ENCODE measurements at places on chromosomes 7 and 10.

DNA sequence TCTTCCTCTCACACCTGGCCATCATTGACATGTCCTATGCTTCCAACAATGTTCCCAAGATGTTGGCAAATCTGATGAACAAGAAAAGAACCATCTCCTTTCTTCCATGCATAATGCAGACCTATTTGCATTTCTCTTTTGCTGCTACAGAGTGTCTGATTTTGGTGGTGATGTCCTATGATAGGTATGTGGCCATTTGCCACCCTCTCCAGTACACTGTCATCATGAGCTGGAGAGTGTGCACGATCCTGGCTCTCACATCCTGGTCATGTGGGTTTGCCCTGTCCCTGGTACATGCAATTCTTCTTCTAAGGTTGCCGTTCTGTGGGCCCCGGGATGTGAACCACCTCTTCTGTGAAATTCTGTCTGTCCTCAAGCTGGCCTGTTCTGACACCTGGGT is 19.2 kb downstream of the OR2A14 start:
- no peak for DNase-seq

GRCh38 chr7:38335128-38335491 is 61.7 kb upstream of the TARP start:
- peak; percentile 26 for DNase-seq

DNA sequence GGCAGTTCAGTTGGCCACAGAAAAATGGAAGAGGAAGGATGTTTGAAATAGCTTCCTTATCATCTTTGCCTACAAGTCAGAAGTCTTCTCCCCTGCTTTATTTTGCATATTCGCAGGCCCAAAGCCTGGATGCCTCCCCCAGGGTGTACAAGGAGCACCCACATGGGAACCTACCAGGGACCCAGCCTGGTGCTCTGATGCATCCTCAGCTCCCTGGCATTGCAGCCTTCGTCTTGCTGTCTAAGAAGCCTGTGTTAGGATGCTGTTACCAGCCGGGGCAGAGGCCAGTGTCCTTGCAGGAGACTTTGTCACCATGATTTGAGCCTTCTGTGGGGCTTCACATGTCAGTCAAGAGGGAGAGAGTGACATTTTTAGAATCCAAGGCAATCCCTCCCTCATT is 27.0 kb upstream of the GPR26 start:
- no peak for DNase-seq

DNA sequence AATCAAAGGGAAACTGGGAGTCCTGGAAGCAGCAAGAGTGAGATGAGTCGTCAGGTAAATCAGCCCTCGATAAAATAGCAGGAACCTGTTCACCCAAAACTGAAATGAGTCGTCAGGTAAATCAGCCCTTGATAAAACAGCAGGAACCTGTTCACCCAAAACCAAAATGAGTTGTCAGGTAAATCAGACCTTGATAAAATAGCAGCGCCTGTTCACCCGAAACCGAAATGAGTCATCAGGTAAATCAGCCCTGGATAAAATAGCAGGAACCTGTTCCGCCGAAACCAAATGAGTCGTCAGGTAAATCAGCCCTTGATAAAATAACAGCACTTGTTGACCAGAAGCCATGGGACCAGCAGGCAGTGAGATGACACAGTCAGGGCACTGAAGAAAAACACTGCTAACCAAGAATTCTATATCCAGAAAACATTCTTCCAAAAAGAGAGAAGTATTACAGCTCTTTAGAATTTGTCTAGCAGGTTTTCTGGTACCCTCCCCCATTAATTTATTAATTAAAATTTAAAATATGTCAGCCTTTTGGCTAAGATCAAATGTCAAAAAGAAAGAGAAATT is 3.4 kb upstream of the CYP2E1 start:
- DNase-seq: no peak

GRCh38 chr10:45374350-45375052 is 485 bp downstream of the ALOX5 start:
- DNase-seq: no peak

- no peak for DNase-seq
Observed at GRCh38 chr10:77185696-77186095, 451.9 kb downstream of the KCNMA1 start.

- no peak for DNase-seq
Observed at GRCh38 chr7:149692056-149692455, 81.3 kb downstream of the ZNF467 start.

DNA sequence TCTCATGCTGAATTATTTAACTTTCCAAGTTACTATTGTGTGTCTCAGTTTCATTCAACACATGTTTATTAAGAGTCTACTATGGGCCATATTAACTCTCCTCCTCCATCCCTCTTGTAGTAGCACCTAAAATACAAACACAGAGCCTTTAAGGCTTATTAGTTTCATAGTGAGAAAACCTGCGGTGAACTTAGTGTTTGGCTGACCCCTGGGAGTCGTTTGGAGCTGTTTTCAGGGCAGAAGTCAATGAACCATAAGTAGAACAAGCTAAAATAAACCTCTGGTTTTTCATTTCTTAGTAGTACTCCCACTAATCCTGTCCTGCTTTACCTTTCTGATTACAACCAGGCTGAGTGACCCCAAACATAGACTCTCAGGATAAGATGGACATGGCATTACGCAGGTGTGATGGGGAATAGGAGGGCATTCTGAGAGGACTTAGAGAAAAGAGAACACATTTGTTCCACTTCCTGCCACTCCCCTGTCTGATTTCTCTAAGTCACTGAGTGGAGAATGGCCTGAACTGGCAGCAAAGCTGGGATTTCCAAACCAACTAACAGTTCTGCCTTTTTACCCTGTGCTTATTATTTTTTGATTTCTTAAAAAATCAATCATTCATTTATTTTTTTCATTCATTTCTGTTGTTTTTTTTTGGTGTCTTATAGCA is 74.5 kb downstream of the LRMDA start:
- no peak for DNase-seq

GRCh38 chr7:150404172-150404804 is 25.2 kb downstream of the ZNF775 start:
- no peak for DNase-seq

GRCh38 chr10:119418362-119418761 is 124.2 kb downstream of the RGS10 start:
- DNase-seq: no peak

- no peak for DNase-seq
Observed at GRCh38 chr10:101485207-101485606, 102.8 kb downstream of the POLL start.

DNA sequence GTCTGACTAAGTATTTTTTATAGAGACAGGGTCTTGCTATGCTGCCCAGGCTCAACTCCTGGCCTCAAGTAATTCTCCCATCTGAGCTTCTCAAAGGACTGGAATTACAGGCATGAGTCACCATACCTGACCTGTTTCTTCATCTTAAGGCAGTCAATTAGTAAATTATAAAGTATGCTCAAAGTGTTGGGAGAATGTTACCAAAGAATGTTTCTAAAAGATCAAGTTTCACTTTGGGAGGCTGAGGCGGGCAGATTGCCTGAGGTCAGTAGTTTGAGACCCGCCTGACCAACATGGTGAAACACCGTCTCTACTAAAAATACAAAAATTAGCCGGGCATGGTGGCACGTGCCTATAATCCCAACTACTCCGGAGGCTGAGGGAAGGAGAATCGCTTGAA is 117.0 kb downstream of the ALOX5 start:
- DNase-seq: no peak

GRCh38 chr10:10007957-10008356 is 1009.7 kb upstream of the CELF2 start:
- DNase-seq: no peak

- no peak for DNase-seq
Observed at GRCh38 chr7:55233001-55233400, 132.1 kb upstream of the LANCL2 start.

DNA sequence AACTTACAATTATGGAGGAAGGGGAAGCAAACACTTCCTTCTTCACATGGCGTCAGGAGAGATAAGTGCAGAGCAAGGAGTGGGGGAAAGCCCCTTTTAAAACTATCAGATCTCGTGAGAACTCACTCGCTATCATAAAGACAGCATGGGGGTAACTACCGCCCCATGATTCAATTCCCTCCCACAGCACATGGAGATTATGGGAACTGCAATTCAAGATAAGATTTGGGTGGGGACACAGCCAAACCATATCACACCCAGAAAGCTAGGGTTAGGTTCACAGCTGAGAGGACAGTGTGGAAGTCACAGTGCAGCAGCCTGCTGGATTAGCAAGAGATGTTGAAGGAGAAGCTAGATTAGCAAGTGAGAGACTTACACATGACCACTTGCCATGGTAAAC is 81.6 kb downstream of the CRTAC1 start:
- DNase-seq: no peak

GRCh38 chr7:36923185-36923584 is 198.9 kb upstream of the AOAH start:
- no peak for DNase-seq

GRCh38 chr10:94035982-94036765 is 42.4 kb downstream of the PLCE1 start:
- no peak for DNase-seq

GRCh38 chr7:130543487-130544010 is 51.7 kb downstream of the MEST start:
- DNase-seq: no peak

GRCh38 chr10:24952143-24952706 is at the start of gene PRTFDC1:
PRTFDC1 (minus strand) TSS chr10:24952606; CDS start chr10:24952575, 31 bp downstream.
- DNase-seq: peak; percentile 45

GRCh38 chr10:62374862-62375710 is 917 bp downstream of the ZNF365 start:
- DNase-seq: peak; percentile 68

GRCh38 chr10:104816501-104816900 is 175.4 kb downstream of the SORCS3 start:
- no peak for DNase-seq

GRCh38 chr10:116892907-116893685 is 43.8 kb downstream of the ENO4 start:
- DNase-seq: no peak

DNA sequence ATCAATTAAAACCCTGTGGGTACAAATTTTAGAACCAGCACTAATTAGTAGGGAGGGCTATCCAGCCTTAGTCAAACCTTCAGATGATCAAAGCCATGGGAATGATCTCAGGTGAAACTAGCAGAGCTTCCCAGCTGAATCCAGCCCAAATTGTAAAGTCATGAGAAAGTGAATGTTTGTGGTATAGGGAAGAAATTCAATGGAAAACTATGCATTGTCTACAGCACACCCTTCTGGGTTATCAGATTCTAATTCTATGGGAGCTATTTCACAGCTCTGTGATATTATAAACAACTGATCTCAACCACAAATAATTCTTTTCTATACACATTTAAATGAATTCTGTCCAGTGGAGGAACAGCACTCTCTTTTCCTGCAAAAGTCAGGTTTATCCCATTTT is 24.6 kb upstream of the BMPER start:
- no peak for DNase-seq

DNA sequence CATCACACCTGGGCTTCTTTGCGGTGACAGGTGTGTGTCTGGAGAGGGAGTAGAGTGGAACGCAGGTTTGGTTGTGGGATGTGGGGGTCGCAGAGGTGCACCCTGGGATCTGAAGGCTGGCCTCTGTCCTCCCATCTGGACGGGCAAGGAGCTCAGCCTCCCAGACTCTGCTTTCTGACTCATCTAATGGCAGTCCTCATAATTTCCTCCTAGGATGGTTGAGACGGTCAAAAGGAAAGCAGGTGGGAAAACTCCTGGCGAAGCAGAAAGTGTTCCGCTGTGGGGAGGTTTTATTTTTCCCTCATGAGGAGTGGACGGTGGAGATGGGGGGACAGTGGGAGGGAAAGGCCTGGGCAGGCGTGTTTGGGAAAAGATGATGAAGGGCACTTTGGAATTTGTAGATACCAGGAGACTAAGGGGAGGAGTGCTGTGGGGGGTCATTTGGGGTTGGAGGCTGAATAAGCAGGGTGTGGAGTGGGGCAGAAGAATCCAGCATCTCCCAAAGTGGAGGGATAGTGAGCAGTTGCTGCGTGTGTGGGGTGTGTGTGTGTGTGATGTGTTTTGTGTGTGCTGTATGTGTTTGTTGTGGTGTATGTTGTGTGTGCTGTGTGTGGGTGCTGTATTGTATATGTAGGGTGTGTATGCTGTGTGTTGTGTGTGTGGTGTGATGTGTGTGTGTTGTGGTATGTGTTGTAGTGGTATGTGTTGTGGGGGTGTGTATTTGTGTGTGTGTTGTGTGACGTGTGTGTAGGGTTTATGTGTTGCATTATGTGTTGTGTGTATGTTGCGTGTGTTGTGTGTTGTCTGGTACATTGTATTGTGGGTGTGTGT is 97.2 kb upstream of the PODXL start:
- DNase-seq: no peak

DNA sequence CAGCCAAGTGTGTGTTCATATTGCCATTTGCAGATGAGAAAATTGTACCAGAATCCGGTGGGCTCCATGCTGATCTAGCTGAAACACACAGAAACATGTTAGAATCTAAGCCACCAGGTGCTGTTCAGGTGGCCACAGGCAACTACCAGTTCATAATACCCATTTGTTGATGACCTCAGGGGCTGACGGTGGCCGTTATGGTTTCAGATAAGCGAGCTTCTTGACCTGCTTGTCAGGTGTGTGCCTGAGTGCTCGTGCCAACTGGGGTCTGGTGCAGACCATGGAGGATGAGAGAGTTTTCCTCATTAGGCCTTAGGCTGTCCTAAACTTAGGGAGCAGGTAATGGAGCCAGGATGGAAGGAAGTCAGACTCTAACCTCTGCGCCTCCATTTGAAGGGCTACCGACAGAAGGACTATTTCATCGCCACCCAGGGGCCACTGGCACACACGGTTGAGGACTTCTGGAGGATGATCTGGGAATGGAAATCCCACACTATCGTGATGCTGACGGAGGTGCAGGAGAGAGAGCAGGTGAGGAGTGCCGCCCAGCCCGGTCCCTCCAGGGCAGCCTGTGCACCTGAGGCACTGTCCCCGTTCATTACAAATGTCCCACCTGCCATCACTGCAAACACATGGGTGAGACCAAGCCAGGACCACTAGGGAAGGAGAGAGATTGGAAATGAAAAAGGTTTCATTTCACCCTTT is 53.1 kb downstream of the MKI67 start:
- DNase-seq: no peak

DNA sequence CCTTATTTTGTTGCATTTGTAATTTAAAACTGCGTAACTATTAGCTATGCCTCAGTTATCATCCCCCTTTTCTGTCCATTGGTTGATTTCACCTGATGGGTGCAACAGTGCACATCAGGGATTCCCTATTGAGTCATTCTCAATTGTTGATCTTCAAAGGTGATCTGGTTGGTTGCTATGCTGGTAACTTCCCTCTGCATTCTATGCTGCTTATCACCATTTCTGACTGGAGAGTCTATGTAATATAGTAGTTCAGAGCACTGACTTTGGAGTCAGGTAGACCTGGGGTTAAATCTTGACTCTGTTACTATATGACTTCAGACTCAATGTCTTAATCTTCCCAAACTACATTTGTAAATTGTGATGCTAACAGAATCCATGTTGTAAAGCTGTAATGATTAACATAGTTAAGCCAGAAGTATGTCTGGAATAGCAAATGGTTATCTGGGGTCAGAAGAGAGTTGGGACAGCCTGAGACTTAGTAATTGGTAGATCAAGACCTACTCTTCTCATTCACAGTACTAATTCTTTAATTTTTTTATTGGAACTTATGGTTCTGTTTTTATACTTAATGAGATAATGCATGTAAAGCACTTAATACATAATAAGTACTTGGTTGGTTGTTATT is 38.1 kb downstream of the EXOC6 start:
- no peak for DNase-seq
